AG04449 (cell line): ENCODE measurements at places on chromosomes 6 and 20.

DNA sequence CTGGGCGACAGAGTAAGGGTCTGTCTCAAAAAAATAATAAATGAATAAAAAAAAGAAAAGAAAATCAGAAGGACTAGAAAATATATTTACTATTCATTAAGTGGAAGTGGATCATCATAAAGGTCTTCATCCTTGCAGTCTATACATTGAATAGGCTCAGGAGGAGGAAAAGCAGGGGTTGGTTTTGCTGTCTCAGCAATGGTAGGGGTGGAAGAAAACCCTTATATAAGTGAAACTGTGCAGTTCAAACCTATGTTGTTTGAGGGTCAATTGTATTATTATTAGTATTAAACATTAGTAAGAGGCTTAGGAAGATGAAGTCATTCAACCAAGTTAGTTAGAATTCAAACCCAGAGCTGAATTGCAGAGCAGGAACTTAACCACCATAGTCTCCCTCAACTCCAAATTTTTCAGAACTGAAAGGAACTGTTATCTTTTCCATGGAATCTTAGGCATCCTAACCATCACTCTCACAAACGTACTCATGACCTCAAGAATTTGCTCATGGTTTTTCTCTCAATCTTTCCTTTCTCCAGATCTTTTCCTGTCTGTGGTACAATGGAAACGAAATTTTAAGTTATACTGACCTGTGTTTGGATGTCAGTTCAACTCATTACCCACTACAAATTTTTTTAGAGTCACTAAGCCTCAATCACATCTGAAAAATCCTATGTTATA, 7.7 kb upstream of the SMIM13 start:
- DNase-seq: peak; percentile 54

DNA sequence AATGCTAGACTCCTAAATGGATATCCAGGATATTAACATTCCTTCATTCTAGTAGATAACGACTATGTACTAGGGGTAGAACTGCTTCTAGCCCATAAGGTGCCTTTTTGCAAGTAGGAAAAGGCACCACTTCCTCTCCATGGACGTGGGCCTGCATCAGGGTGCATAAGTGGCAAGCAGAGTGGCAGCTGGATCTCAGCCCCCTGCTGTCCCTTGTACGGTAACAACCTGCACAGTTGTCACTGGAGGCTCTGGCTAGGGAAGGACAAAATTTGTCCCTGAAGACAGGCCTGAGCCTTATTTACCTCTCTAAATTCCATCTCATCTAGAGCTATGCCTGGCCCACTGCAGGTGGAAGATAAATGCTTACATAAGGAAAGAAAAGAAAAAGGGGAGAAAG, 42.5 kb upstream of the SAYSD1 start:
- no peak for DNase-seq

DNA sequence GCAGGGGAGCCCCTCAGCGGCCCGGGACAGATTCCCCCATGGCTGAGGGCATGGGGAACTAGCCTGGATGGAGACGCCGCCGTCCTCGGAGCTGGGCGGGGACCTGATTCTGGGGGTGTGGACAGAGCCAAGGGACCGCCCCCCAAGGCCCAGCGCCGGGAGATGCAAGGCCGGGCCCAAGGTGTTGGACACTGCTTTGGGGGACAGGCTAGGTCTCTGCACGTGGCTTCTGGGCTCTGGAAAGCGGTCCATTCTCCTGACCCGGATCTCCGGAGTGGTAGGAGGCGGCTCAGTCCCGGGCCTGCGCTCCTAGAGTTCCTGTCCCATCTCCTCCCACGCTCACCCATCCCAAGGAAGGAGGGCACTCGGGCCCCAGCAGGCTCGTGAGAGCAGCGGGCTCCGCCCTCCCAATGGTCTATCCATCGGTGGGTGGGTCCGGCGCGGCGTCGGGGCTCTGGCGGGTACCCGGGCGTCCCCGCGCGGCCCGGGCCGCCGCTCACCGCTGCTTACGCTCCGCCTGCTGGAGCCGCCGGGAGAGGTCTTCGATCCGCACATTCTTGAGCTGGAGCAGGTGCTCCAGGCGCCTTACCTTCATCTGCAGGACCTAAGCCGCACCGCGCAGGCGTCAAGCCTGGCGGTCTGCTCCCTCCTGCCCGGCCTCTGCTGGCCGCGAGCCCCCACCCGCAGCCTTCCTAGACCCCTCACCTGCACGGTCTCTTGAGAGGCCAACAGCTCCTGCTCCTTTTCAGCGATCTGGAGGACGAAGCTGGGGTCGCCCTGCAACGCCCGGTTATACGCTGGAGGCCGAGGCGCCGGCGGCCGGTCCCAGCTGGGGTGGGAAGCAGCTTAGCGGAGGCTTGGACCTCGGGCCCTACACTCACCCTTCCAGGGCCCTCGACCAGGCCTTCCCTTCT, 3.3 kb downstream of the SPEF1 start:
- no peak for DNase-seq

DNA sequence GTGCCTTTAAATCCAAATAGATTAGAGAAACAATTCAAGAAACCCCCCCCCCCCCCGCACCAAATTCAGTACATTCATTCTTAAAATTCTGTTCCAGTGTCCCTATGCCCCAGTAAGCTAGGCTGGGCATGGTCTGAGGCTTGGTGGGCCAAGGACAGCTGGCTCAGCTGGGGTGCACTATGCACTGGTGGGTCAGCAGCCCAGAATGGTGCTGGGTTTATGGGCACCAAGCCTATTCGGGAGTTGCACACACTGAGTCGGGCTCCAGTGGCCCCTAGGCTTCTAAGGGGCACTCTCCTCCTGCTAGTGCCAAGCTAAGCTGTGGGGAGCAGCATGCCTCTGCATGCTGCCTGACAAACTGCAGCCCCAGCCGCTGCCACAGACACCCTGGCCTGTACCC, 20.1 kb upstream of the HLA-B start:
- no peak for DNase-seq

DNA sequence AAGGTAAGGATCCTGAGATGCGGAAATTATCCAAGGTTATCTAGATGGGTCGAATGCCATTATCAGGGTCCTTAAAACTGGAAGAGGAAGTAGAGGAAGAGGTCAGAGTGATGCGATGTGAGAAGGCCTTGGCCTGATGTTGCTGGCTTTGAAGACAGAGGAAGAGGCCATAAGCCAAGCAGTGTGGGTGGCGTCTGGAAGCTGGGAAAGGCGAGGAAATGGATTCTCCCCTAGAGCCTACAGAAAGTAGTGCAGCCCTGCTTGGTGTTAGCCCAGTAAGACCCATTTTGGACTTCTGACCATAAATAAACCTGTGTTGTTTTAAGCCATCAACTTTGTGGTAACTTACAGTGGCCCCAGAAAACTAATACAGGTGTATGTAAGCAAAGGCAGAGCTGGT, 2.0 kb downstream of the SRXN1 start:
- no peak for DNase-seq

- no peak for DNase-seq
These were observed 13.8 kb downstream of the SPTLC3 start for GRCh38 chr20:13022401-13023155.

GRCh38 chr6:38509713-38510112, 130.0 kb downstream of the BTBD9 start:
- DNase-seq: peak; percentile 42

GRCh38 chr6:117951783-117952182, 44.7 kb downstream of the SLC35F1 start:
- no peak for DNase-seq

DNA sequence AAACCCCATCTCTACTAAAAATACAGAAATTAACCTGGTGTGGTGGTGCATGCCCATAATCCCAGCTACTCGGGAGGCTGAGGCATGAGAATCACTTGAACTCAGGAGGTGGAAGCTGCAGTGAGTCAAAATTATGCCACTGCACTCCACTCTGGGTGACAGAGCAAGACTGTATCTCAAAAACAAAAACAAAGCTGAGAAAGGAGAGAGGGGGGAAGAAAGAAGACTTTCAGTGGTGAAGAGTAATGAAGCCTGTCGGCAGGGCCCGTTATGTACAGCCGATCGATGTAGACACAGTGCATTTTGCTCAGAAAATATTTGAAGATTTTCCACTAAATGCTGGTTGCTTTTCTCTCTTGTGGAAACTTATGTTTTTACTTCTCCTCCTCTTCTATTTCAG, 13.8 kb downstream of the VAPB start:
- no peak for DNase-seq

DNA sequence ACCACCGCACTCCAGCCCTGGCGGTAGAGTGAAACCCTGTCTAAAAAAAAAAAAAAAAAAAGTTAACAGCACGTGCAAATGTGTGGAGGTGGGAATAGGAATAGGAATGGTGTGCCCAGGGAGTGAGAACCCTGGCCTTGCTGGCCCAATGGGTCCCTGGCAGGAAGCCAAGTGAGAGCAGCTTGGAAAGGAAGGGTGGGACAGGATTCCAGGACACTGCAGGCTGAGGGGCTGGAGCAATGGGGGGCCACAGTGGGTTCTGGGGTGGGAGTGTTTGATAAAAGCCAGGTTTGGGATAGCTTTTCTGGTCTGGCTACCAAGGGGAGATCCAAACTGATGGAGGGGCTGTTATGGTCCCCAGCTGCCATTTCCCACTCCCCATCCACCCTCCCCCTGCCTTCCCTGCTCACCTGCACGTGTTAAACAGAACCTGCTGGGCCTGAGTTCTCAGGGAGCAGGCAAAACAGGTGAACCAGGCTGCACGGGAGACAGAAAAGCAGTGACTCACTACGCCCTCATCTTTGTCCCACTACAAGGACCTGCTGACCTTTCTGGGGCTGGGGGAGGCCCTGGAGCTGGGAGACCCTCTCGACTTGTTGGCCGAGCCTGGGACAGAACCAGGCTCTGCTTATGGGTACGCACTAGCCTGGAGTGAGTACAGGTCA, 3.3 kb downstream of the SUN5 start:
- DNase-seq: no peak

GRCh38 chr6:21529431-21529830, 64.1 kb upstream of the SOX4 start:
- no peak for DNase-seq

- DNase-seq: no peak
These were observed 22.0 kb upstream of the SAMD3 start for GRCh38 chr6:130244728-130245127.

GRCh38 chr20:32780749-32781655, 18.8 kb downstream of the DNMT3B start:
- no peak for DNase-seq

DNA sequence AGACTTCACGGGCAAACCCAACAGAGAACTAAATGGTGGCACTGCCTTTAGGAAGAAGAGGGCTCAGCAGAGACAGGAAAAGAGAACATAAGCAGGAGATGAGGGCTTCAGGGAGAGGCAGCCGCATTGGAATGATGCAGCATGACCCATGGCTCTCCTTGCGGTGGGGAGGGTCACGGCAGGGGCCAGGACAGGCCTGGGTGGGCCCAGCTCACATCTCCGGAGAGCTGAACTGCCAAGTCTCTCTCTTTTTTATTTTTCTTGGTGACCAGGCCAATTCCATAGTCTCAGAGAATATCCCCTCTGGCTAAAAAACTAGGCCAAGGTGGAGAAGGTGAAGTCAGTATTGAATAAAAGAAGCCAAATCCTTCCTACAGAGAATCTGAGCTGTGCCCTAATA, 77.5 kb upstream of the TRAF3IP2 start:
- DNase-seq: no peak

- DNase-seq: no peak
These were observed 91.9 kb downstream of the PLCB4 start for GRCh38 chr20:9160757-9161156.

- DNase-seq: no peak
These were observed 48.6 kb upstream of the NAA20 start for GRCh38 chr20:19968466-19969073.

DNA sequence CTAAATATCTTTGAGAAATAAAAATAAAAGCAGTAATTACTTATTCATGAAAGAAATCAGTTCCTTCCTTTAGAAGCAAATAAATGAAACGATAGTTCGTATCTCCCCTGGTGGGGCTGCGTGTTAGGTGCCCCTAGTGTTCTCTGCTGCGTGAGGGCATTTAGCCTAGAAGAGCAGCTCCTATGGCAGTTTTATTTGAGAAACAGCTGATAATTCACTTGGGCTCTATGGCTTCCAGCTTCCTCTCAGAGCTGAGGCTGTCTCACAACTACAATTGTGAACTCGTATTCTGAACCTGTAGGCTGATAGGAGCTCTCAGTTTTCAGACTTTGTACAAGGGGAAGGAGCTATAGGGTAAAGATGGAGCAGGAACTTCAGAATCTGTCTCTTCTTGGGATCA, 540.0 kb upstream of the MAP3K7 start:
- no peak for DNase-seq

DNA sequence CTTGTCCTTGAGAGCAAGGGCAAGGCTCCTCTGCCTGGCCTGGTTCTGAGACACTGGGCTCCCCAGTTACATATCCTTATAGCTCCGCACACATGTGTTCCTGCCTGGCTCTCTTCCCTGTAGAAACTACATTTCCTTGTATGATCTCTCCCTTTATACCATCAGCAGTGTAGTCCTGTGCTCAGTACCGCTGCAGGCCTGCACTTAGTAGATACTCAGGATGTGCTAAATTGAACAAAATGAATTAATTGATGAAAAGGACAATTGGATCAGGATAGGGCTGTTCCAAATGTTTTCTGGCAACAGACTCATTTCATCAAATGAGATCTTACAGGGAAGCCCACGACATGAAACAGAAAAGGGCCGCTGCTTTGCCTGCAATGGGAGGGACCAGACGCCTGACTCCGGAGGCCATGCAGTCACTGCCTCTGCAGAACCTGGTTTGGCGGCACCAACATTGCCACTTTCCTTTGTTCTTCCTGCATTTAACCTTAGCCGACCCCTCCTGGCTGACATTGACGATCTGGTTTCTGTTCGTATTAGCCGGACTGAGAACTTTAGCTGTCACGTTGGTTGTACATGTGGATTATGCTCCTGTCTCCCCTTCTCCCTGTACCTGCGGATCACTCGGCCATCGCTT, 53.3 kb downstream of the CHMP4B start:
- DNase-seq: no peak
